Stimulated activated CD4-positive, alpha-beta T cell treated with anti-CD3 and anti-CD28 coated beads, Interleukin-12 subunit alpha, Interleukin-12 subunit beta, amount 100 ng/mL, for 24 hours (primary cell): ENCODE measurements at places on chromosomes 12 and 14.
A peak's percentile ranks its signal among the peaks of the same experiment; 100 is the strongest.

- DNase-seq, result no peak
These were observed 146.3 kb upstream of the ATF7IP start for GRCh38 chr12:14219156-14219555.

DNA sequence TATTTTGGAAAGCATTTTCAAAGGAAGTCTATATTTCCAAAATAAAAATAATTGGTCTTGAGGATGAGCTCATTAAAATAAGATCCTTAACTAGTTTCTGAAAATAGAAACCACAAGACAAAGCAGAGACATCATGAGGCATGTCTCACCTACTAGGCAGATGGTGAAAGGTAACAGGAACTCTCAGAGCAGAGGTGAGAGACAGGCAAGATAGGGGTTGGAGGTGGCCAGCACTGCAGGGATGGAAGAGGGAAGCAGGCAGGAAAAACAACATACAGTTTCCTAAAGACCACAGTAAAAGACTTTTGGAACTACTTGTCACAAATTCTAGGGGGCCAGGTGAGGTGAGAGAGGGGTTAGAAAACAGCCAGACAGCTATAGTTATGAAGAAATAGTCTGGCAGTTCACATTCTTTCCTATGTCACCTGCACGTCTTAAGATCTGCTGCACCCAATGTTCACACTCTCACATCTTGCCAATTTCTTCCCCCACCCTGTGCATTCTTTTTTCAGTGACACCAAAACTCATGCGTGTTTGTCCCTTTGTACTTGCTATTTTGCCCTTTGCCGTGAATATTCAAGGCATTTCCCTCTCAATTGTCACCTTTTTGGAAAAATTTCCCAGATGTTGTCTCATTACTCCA, 341.7 kb upstream of the KITLG start:
- no peak for DNase-seq

- no peak for DNase-seq
These were observed 284.0 kb downstream of the PRKD1 start for GRCh38 chr14:29643433-29644211.

GRCh38 chr12:96195845-96196451, 1.8 kb downstream of the ELK3 start:
- peak; percentile 52 for DNase-seq

DNA sequence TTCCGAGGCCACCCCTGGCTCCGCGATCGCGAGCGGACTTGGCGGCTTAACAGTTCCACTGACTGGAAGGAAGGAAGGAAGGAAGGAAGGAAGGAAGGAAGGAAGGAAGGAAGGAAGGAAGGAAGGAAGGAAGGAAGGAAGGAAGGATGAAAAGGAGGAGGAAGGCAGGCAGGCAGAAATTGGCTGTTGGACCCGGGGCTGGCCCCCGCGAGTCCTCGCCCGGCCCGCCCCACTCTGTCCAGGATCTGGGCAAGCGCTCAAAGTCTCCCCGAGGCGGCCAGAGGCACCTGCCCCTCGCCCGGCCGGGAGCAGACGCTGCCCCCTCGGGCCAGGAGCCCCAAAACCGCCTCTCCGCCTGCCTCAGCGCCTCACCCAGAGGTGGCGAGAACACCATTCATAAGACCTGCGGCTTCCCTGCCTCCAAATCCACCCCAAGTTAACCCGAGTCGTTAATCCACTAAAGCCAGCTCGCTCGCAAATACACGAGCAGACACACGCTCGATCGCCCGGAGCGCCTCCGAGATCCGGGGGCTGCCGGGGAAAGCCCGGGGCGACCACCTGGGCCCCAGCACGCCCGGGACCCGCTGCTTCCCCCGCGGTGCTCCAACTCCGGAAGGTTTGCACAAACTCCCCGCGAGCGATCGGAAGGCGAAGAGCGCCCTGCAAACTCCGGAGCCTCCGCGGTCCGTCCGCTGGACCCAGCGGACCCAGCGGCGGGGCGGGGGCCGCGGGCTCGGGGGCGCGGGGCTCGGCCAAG, 844 bp downstream of the DPF3 start:
- DNase-seq, result no peak

- no peak for DNase-seq
These were observed 34.4 kb upstream of the CIPC start for GRCh38 chr14:77063571-77064171.

DNA sequence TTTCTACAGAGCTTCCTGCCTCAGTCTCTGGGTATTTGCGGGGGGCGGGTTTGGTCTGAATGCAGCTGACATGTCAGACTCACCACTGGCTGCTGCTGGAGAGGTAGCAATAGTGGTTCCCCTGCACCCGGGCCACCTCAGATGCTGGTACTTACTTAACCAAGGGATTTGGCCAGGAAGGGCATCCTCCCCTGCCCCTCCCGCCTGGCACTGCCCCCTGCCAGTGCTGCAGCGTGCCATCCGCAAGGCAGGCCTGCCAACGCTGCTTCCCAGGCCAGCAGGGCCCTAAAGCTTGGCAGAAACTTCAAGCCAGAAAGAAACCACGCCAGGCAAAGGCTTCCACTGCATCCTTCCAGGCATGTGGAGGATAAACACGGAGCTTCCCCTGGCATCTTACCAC, 22.1 kb downstream of the RAB35 start:
- DNase-seq, result no peak
